Activated T-cell treated with anti-CD3 and anti-CD28 coated beads for 1 hour (primary cell): ENCODE measurements at places on chromosomes 11 and 22.

GRCh38 chr11:10777806-10778205 lies 26.8 kb downstream of the CTR9 start:
- DNase-seq, result no peak

DNA sequence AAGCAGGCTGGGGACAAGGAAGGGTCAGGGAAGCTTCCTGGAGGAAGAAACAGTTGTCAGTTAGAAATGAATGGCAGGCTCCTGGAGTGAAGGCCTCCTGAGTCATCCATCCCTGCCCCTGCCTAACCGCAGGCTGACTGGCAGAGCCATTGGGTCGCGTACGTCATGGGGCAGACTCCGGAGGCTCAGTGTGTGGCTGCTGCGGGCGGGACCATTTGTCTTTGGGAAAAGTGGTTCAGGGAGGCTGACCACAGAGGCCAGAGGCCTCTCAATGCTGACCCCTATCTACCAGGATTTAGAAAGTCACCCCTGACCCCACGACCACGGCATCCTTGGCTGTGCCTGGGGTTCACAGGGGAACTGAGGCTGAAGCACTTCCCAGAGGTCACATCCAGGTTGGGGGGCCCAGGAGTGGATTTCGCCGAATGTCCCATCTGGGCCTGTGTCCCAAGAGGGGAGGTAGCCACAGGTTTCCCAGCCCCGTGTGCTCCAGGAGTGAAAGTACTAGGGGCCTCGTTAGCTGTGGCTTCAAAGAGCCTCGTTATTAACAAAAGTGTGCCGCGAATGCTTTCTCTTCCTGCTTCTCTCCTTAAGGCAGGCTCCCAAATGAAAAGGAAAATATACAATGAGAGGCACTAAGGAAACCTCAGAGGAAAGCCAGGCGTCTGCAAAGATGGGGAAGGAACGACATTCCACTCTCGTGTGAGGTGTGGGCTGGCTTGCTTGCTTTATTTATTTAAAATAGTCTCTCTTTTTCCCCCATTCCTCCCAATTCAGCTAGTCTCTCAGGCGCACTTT lies 58.9 kb downstream of the FLRT1 start:
- no peak for DNase-seq

DNA sequence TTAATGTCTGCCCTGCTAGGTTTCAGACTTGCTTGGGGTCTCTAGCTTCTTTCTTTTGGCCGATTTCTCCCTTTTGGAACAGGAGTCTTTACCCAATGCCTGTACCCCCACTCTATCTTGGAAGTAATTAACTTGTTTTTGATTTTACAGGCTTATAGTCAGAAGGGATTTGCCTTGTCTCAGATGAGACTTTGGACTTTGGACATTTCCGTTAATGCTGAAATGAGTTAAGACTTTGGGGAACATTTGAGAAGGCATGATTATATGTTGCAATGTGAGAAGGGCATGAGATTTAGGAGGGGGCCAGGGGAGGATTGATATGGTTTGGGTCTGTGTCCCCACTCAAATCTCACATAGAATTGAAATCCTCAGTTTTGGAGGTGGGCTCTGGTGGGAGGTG lies 5.1 kb downstream of the KDM4F start:
- DNase-seq, result no peak

GRCh38 chr22:28205926-28206325 lies 286.9 kb upstream of the PITPNB start:
- no peak for DNase-seq

GRCh38 chr11:93248602-93249001 lies 50.8 kb upstream of the SLC36A4 start:
- no peak for DNase-seq

GRCh38 chr11:132177106-132177505 lies 806.7 kb downstream of the NTM start:
- no peak for DNase-seq

GRCh38 chr22:17862646-17863181 lies 88.4 kb upstream of the BID start:
- no peak for DNase-seq

- no peak for DNase-seq
These were observed 8.8 kb upstream of the SLC5A1 start for GRCh38 chr22:32034275-32034674.

- DNase-seq, result peak; percentile 83
These were observed 18.4 kb downstream of the BCL9L start for GRCh38 chr11:118907051-118908042.

- DNase-seq, result no peak
These were observed 18.6 kb upstream of the TMA7B start for GRCh38 chr22:39941601-39942000.

DNA sequence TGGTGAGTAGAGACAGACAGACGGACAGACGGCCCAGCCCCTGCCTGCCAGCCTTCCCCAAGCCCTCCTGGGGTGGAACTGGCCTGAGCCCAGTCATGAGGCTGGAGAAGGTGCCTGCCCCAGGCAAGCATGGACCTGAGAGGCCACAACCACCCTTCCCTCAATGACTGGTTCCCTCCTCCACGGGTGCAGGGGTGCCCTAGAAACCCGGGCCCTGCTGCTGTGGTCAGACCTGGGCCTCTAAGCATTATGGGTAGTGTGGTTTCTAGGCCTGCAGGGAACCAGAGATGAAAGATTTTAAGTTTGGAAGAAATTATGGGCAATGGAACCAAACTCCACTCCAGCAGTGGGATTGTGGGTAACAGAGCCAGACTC lies 13.5 kb downstream of the RHBDD3 start:
- no peak for DNase-seq

DNA sequence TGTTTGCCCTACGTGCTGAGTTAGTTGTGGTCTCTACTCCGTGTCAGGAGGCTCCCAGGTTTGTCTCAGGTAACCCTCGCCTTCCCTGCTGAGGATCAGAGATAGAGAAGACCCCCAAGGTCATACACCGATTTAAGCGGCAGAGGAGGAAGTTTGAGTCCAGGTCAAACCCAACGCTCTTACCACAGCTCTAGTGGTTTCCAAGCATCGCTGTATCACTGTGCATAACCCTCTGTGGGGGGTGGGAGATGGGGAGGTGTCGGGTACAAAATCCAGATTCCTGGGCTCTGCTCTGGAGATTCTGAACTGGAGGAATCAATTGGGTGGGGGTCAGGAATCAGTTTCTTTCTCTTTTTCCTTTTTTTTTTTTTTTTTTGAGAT lies 627 bp downstream of the DNAJC4 start:
- DNase-seq, result no peak

DNA sequence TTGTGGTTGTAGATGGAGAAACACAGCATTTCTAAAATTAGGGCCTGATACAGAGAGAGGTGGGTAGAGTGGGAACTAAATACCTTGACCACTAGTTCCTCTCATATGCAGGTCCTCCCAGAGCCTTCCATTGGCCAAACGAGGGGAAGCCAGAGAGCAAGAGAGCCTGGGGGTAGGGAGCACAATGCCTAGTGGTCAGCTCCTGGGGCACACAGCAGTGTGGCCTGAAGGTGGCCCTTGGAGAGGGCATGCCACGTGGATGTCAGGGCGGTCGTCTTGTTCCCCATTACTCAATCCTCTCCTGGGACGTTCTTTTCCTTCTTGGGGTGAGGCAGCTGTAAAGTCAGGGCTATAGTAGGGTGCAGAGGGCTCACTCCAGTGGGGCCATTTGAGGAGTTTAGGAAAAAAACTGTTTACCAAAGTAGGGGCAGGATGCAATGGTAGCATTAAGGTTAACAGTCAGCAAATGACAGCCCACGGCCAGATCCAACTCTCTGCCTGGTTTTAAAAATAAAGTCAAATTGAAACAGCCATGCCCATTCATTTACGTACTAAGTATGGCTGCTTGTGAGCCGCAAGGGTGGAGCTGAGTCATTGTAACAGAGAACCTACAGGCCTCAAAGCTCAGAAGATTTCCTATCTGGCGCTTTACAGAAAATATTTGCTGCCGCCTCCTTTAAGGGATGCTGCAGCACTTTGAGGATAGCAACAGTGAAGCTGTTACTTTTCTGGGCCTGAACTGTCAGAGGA lies 7.6 kb downstream of the MYO18B start:
- no peak for DNase-seq

DNA sequence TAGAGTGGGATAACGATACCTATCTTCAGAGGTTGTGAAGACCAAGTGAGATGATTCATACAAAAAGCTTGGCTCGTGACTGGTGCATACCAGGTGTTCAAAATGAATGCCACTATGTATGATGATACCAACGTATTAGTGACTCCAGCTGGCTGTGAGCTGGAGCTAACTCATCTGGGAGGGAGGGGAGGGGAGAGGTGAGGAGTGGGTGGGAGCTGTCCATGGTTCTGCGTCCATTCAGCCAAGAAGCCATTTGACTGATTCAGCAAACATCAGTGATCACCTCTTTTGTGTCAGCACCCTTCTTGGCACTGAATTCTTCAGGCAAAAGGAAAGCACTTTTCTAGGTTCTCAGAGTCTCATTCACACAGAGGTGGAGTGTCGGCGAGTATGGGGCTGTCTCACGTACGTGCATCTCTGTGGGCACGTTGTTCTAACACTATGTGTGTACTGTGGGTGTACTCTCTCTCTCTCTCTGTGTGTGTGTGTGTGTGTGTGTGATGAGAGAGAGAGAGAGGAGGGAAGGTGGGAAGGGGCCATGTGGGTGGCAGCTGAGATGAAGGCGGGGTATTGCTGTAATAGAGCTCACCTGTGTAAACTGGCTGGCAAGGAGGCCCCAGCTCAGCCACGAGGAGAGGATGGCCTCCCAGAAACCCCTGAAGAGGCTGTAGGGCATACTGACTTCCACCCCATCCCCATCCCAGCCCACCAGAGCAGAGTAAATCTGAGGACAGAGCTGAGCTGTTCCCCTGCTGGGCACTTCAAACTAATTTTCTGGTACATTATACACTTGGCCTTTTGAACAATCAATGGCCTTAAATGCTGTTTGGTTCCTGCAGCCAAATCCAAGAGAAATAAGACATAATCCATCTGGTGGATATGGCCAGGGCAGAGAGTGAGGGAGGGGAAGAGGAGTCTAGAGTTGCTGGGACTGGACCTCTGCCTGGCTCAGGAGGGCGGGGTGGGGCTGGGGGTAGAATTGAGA lies 96.1 kb upstream of the THY1 start:
- no peak for DNase-seq

- no peak for DNase-seq
These were observed 644 bp upstream of the NAALAD2 start for GRCh38 chr11:90133560-90134477.

DNA sequence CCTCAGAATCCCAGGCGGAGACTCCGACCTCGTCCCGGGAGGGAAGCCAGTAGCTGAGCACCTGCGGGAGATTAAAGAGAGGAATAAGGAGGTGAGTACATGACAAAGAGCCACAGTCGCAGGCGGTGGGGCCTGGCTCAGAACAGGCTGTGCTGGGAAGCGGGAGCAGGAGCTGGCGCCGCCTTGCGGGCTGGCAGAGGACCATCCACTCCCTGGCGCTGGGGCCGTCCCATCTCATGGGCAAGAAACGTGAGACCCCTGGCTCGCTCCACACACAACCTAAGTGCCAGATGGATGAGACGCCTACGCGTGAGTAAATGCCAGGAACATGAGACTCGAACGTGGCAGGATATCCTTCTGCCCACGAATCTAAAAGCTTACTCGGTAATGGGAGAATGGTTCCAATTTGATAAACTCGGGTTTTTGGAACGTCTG lies 6.3 kb downstream of the CEND1 start:
- DNase-seq, result no peak

GRCh38 chr11:106398502-106399075 lies 321.1 kb downstream of the AASDHPPT start:
- no peak for DNase-seq

GRCh38 chr11:126409620-126409985 lies 54.1 kb downstream of the ST3GAL4 start:
- no peak for DNase-seq

- DNase-seq, result no peak
These were observed 153.8 kb downstream of the CACNA1I start for GRCh38 chr22:39724390-39724789.

DNA sequence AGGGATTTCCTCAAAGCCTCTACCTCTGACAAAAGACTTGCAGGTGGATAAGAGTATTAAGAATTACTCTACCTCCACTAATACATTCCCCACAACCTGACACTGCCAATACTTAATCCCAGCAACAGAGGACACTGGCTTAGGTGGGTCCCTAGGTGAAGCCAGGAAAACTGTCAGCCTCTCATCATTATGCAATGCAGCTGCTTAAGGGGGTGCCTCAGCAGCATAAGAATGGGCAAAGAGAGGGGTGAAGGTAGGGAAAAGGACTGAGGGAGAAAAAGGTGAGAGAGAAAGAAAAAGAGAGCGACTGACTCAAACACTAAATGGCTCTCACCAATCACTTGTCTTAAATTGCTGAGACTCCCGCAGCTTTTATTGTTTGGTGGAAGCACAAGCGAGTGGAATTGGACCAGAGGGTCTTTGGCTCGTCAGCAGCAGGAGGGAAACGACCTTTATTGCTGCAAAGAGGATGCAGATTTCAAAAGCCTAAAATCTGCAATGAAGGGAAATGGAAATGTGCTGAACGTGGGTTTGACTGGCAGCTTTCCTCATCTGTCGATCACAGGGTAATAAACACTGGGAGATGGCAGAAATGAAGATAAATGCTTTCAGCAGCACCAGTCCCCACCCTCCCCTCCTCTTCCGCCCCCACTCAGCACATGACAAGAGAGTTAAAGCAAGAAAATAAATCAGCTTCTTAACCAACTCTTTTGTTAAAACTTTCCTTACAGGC lies 64.9 kb upstream of the CHRM4 start:
- no peak for DNase-seq
